Neural progenitor cell (in vitro differentiated cells): ENCODE measurements at places on chromosomes 12 and 14.

GRCh38 chr12:15045451-15045850 is 72.6 kb downstream of the PDE6H start:
- no peak for DNase-seq

DNA sequence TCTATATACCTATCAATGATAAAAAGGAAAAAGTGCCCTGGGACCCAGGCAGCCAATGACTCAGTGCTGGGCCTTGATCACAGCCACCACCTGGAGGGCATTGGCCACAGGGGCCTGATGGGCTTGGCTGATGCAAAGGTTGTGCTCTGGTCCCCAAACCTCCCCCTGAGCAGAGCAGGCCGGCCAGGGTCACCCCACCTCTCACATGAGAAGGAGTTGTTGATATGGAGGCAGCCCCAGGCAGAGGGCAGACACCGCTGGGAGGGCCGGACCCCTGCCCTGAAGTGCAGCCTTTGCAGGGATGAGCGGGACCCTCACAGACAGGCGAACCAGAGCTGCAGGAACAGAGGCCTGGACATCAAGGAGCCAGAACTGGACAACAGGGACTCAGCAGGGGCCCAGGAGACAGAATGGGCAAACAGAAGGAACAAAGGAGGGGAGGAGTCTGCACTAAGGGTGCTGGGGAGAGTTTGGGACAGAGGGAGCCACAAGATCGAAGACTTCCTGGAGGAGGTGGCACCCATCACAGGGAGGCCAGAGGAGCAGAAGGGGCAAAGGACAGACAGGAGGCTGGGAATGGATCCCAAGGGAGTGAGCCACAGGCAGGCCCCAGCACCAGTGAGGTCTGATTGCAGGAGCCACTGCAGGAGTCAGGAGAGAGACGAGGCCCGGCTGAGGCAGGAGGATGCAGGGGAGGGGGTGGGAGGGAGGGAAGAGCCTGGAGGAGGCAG is 105.0 kb downstream of the TNFAIP2 start:
- no peak for DNase-seq

GRCh38 chr14:94517641-94518257 is 8.5 kb upstream of the SERPINA12 start:
- no peak for DNase-seq

DNA sequence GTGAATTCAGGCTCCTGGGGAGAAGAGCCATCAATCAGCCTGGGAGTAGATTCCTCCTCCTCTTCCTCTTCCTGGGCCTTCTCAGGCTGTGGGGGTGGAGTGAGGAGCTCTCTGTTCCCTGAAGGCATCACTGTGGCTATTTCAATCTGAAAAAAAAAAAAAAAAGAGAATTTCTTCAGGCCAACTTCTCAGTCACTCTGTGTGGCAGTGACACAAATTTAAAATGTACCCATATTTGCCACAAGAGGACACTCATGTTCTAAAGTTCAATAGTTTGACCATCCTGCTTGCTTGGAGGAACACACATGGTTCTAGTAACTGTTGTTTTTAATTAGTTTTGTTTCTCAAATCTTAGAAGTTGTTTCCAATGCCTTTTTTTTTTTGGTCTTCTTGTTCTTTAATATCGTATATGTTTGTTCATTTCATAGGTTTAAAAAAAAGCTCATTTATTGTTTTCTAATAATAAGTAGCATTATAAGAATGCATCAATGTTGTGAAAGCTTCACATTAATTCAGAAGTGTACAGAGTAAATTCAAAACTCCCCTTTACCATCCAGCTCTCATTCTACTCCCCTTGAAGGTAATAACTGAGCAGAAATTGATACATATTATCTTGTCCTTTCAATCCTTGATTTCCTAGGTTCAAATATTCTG is 23.3 kb upstream of the CCER1 start:
- DNase-seq = peak; percentile 55

DNA sequence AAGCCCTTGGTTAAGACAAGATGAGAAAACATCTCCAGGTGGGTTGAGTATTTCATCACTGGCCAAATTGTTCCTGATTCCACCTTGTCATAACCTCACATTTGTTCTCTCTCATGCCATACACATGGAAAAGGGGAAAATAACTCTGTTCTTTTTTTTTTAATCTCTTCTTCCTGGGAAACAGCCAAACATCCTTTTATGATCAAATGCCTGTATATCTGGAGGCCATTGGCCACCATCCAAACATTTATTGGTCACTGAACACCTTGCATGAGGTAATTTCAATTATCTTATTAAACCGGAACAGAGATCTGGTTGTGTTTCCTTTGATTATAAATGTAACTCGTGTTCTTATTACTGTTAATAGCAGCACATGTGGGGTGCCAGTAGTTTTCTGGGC is 469.6 kb downstream of the NPAS3 start:
- no peak for DNase-seq

GRCh38 chr14:77458249-77458950 is 507 bp downstream of the AHSA1 start:
- peak; percentile 68 for DNase-seq

- no peak for DNase-seq
Observed at GRCh38 chr12:39830171-39830570, 210.6 kb upstream of the ABCD2 start.

DNA sequence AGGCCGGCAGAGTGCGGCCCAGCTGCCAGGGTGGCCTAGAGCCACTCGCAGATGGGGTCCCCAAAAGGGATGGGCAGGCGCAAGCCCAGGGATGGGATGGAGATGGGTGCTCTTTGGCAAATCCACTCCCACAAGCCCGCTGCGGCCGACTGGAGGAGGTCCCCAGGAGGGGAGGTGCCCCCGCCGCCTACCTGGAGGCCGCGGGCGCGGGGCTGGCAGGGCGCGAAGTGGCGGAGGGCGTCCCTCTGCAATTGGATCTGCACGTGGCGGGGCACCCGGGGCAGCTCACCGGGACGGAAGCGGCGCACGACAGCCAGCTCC is 730 bp downstream of the PPP1R3E start:
- DNase-seq = no peak

GRCh38 chr14:75886636-75887348 is 95.0 kb downstream of the TGFB3 start:
- DNase-seq = no peak

DNA sequence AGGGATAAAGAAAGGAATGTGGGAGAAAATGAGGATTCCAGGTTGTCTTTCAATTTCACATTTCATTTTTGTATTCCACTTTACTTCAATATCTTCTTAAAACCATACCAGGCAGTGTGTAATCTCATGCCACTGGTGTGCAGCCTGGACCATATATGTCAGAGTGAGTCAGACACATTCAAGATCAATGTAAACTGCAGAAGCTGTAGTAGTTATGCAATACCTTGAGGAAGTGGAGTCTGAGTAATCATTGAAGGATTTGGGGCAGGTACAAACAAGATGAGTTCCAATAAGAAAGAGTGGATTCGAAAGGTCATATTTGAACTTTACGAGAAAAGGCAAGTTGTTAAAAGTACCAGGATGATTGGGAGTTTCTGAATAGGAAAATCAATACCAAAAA is 14.1 kb downstream of the PLCZ1 start:
- no peak for DNase-seq

DNA sequence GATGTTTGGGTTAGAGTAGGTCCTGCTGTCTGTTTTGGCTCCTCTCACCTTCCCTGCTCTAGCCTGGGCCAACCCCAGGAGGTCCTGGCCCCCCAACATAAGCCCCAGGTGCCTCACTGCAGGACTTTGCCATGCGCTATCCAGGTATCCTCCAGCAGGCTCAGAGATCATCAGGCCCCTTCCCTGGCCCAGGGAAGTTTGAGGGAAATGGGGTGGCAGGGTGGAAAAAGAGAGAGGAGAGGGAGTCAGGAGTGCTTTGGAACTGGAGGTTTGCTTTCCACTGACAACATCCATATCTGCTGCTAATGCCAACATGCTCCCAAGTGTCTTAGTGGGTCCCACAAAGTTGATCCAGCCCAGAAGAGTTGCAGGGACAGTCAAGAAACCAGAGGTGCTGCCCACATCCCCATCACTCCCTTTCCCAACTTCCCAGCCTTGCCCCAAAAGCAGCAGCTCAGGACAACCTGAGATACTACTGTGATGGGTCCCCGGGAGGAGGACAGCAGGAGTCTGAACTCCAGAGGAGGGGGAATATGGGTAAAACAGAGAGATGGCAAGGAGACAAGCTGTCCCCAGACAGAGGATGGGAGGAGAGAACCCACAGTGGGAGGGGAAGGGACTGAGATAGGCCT is 677 bp downstream of the TNS2 start:
- DNase-seq = no peak

DNA sequence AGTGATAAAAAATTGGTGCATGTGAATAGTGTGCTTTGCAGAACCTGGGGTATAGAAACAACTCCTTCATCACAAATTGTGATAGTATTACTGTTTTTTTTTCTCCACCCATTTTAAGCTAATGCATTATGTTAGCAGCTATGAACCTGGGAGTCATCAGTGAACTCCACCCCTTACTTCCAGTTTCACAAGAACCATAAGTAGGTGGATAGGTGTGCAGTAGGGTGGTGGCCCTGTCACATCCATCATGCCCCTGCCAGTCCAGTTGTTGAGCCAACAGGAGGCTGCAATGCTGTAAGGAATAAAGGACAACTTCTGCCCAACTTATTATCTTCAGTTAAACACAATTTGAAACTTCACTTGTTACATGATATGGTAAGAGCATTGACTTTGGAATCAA is 85.7 kb downstream of the ABCD2 start:
- no peak for DNase-seq

DNA sequence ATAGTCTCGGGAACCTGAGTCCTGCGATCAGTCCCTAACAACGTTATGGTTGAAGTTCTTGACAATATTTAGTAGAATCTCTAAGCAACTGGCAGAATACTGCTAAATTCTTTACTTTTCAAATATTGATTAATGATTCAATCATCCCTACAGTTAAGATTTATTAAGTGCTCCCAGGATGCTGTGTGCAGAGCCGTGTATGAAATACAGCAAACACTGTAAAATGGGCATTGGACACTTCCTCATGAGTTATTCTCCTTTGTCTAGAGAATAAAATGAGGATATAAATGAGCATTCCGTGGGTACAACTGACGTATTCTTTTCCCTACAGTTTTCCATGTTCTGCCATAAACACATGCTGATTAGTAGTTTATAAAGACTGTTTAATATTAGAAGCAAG is 372.4 kb downstream of the TMTC2 start:
- no peak for DNase-seq

DNA sequence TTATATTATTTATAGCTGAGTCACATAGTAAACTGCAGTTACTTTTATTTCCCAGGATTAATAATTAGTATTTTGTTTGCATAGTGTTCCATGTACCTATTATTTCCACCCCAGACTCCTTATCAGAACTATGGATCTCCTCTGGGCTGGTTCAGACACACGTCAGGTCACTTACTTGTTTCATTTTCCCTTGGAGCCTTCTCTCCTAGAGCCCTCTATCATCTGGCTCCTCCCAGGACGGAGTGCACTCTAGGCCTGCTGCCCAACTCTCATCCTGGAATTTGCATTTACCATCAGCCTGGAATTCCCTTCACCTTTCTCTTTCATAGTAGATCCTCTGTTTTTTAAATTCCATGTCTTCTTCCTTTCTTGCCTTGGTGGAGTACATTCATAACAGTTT is 28.5 kb upstream of the GALNT16 start:
- DNase-seq = no peak
